ENCODE measurements at places on chromosomes 5 and 9. TPM values are rescaled to one million over a fixed set of nuclear protein-coding genes. Genes with fewer than 3 reads are reported as not detected.

DNA sequence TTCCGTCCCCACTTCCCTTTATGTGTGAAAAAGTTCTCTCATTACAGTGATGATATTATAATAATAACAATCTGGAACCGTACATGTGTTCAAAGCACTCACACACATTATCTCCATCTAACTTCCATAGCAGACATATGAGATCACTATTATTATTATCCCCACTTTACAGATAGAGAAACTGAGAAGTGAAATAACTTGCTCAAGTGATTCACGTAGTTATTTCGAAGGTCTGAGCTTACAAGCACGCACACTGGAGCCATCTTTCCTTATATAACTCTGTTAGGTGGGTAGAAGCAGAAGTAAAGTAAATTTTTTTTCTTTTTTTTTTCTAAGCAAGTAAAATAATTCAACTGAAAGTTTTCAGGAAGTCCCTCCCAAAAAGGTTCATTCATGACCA lies 62.9 kb upstream of the PTGER4 start:
- no peak for DNase-seq

GRCh38 chr5:174520420-174521396 lies 203.7 kb upstream of the MSX2 start:
- no peak for DNase-seq

Gene C5
- 15.6 TPM for total RNA-seq

Gene TAF1L
- under 0.01 TPM for total RNA-seq

Gene SV2C
- 0.43 TPM for total RNA-seq

GRCh38 chr5:32330126-32330971 lies 17.6 kb upstream of the MTMR12 start:
- peak; percentile 26 for DNase-seq

DNA sequence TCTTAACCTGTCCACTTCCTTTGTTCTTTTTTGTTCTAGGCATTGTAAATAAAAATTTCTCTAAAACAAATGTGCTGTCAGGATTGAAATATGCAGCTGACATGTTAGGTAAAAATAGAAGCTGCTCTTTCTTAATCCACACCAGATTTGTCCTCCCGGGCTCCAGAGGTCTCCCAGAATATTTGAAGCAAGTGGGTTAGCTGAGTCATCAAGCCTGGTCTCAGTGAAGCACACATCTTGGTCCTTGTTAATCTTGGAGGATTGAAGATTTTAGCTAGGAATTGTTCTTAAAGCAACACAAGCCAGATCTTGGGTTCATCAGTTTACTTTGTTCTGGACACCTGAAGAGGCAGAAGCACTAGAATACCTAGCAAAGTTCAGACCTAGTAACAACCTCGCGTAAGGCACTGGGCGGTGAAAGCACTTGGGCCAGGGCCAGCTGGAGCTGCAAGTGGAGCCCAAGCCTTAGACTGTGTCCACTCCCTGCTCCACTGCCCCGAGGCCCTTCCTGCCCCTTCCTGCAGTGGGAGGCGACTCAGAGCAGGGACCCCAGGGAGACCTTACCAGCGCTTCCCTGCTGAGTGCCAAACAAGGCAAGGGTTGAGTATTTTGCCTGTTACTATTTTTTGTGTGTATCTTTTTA lies 36.5 kb downstream of the HABP4 start:
- peak; percentile 28 for DNase-seq

- DNase-seq: peak; percentile 86
These were observed 10.8 kb downstream of the OR13J1 start for GRCh38 chr9:35859310-35859989.

DNA sequence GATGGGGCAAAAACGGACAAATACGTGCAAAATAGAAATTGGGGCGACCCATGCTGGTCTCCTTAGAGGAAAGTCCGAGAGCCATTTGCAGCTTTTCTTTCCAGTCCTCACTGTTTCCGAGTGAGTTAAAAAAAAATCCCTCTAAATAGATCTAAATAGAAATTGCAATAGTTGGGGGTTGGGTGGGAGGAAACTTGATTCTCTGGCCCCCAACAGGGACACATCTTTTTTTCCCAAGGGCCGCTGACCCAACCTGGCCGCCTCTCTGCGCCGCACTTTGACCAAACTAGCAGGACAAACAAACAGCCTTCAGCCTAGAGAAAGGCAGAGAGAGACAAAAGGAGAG lies 2.8 kb upstream of the NKX2-5 start:
- DNase-seq: no peak

DNA sequence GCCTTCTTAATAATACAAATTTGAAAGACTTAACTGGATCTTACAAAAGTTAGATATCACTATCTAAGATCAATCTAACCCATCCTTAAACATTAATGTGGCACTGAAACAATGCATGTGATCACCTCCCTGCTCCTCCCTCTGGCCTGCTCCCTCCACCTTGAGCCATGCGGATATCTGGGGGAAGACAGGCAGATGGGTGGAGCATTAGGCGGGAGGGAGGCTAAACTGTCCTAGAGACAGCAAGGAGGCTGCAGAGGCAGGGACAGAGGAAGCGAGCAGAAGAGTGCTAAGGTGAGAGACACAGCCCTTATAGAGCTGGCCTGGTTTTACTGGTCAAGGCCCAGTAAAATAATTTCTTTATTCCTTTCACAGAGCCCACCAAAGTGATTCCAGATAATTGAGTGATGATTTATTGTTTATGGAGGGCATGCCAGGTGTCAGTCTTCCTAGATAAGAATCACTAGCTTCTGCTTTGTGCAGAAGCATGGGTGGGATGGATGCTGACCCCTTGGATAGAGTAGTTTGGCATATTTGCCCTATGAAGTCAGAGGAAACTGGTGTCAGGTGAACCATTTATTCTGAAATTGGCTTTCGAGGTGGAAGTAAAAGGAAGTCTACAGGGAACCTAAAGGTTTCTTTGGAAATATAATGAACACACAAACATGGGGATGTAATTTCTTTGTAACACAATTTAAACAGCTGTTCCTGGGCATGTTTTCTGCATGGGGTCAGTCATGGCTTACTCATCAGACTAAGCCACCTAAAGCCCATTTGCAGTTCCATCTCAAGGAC lies 188.3 kb downstream of the GNAQ start:
- DNase-seq: no peak

- DNase-seq: no peak
These were observed 29.9 kb downstream of the TMEM161B start for GRCh38 chr5:88238732-88239131.

Gene MARCOL
- total RNA-seq: not detected

Gene ADAMTS19
- total RNA-seq: not detected

- no peak for DNase-seq
These were observed 29.9 kb downstream of the IRX2 start for GRCh38 chr5:2721385-2722138.

- DNase-seq: no peak
These were observed 8.8 kb upstream of the LCP2 start for GRCh38 chr5:170306381-170306831.

- no peak for DNase-seq
These were observed 26.8 kb downstream of the TERT start for GRCh38 chr5:1268056-1268455.

DNA sequence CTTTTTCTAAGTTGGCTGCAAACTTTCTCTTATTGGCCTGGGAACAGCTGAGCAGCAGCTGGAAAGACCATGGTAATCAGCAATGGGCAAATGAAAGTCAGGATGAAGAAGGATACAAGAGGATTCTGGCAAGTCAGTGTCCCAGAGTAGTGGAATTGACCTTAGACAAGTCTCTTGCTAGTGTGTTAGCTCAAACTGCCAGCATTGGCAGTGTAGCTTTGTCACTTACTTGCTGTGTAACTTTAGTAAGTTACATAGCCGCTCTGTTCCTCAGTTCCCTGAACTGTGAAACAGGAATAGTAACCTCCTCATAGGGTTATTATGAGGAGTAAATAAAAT lies 3.6 kb downstream of the ALDH1A1 start:
- no peak for DNase-seq

DNA sequence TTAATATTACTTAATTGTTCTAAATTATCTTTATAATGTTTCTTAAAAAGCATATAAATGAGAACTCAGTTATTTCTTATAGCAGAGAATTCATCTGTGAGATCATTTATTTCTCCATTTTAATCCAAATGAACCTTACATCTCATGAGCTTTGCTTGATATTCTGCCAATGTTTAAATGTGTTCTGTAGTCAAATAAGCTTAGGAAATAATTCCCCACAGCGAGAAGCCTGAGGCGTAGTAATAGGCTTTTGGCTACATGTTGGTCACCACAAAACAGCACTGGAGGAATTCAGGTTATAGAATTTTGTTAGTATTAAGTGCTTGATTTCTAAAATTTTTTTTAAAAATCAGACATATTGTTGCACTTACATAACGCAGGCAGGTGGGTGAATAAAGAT lies 585.3 kb upstream of the RORB start:
- DNase-seq: peak; percentile 9

DNA sequence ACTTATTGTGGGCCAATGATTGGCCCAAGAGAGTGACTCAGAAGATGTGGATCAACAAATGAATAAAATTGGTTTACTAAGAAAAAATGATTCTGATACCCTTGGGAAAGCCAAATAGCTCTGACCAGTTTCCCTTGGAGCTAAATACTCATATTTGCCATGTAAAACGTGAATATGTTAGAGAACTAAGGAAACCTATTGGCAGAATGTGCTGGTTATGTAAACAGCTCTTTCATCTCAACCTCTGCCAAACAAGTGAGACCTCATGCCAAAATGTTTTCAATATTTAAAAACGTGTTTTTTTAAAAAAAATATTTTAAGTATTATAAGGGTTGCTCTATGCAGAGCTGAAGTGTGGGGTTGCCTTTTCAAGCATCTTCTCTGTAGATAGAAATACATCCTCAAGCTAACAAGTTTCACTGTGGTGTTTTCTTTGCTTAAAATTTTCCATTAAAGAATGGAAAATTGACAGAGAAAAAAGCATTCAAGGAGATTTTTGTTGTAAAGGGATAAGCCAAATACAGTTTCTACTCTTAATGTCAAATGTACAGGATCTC lies 186.9 kb upstream of the TUT7 start:
- no peak for DNase-seq

DNA sequence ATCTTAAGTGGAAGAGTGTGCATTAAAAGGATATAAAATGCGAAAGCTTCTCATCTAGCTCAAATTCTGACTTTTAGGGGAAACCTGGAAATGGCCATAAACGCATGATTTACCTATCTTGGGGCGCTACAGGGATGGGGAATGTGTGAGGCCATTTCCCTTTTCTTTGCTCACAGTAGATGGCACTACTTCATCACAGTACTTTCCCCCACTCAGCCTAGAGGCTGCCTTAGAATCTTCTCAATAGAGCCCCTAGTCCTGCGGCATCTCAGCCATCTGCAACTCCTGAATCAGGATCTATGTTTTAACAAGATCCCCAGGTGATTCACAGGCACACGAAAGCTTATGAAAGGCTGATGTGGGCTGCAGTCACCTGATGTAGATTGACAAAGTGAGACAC lies 110.8 kb downstream of the LHFPL2 start:
- DNase-seq: peak; percentile 67

GRCh38 chr9:18371621-18372020 lies 102.3 kb upstream of the ADAMTSL1 start:
- DNase-seq: no peak

DNA sequence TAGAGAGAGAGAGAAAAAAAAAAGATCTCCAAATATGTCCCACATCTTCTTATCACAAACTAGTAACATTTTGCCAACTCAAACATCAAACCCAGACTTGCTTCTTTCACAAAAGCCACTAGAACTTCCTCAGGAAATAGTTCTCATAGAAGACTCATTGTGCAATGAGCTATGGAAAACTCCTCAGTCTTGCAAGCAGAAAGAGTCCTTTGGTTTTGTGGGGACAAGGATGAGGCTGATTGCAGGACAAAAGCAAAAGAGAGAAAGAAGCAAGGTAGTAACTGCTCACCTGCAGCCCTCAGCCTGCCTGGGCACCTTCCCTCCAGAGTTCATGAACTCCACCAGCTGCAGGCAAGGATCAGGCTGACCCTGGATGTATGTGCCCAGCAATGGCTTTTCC lies 399.0 kb downstream of the IRX1 start:
- no peak for DNase-seq

Gene SLCO4C1
- total RNA-seq: not detected

Gene CAVIN4
- 0.68 TPM for total RNA-seq

Gene MXD3
- 38.5 TPM for total RNA-seq

Gene NR3C1
- not detected for total RNA-seq

Gene NUTM2G
- total RNA-seq: not detected

Gene CCDC171
- 2.4 TPM for total RNA-seq

Gene PCDHAC2
- 7.8 TPM for total RNA-seq

GRCh38 chr9:88791105-88791805 lies 200.0 kb upstream of the S1PR3 start:
- DNase-seq: no peak

- no peak for DNase-seq
These were observed 146.2 kb upstream of the RASA1 start for GRCh38 chr5:87121304-87122150.

Gene ZNF883
- total RNA-seq: not detected

DNA sequence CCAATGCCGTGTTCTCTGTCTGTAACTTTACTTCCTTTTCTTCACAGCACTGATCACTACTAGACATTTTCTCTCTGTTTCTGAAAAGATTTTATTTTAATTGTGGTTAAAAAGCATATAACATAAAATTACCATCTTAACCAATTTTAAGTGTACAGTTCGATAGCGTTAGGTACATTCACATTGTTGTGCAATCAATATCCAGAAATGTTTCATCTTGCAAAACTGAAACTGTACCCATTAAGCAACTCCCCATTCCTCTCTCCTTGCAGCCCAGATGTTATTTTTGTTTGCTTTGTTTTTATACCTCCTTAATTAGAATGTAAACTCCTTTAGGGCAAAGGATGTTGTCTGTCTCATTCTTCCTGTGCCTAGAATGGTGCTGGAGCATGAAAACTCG lies 47.5 kb downstream of the COL27A1 start:
- DNase-seq: no peak

Gene CTXN3
- not detected for total RNA-seq

GRCh38 chr9:83701769-83702168 lies 6.0 kb downstream of the UBQLN1 start:
- DNase-seq: no peak

Gene CRB2
- total RNA-seq: 18.7 TPM

DNA sequence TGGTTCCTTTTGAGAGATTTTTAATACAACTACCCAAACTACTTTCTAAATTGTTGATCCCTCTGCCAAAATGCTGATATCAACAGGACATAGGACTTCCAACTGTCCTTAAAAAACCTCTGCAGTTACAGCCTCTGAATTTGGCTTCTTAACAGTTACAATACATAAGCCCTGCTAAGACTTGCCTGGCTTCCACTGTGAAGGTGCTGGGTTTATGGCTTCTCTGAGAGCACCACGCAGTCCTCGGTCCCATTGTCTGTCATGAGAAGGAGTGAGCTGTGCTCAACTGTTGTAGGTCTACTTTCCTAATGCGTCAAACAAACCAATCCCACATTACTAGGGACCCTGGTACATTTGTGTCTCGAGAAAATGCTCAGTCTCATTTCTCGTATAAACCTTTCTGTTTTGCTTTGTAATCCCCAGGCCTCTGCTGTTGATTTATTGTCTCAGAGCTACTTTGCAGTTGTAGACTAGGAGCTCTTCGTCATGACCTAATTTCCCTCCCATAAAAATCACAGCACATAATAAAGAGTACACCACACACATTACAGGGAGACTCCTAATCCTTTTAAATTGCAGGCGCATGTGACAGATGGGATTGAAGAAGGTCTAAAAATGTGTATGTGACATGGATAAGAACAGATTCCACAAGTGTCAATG lies 274.9 kb downstream of the NR3C1 start:
- peak; percentile 59 for DNase-seq

GRCh38 chr5:155024015-155024414 lies 10.5 kb downstream of the KIF4B start:
- no peak for DNase-seq

Data from G401 (cell line).